Bronchial smooth muscle cell (primary cell): ENCODE measurements at places on chromosomes 12 and 14. TPM values are rescaled to one million over a fixed set of nuclear protein-coding genes. Genes with fewer than 3 reads are reported as not detected.

CCDC38 gene
- total RNA-seq = under 0.01 TPM in 1 of 2 replicates, not detected in the other

RAD52 gene
- 14.0 and 15.9 TPM in 2 replicates for total RNA-seq

PMCH gene
- total RNA-seq = 0.16 TPM in 1 of 2 replicates, not detected in the other

RPL10L gene
- total RNA-seq = not detected in 2 replicates

RIMKLB gene
- 23.5 and 28.0 TPM in 2 replicates for total RNA-seq

MED6 gene
- 15.2 and 23.0 TPM in 2 replicates for total RNA-seq

DNM1L gene
- 53.5 and 54.9 TPM in 2 replicates for total RNA-seq

NEUROD4 gene
- not detected in 2 replicates for total RNA-seq

KCNJ8 gene
- 5.5 and 8.2 TPM in 2 replicates for total RNA-seq

SPTB gene
- total RNA-seq = not detected in 2 replicates
